Aorta (tissue), 5 donors: ENCODE measurements at places on chromosomes 11 and 22. TPM values are rescaled to one million over a fixed set of nuclear protein-coding genes. Genes with fewer than 3 reads are reported as not detected.

The FUT4 gene
- total RNA-seq = 9.7 TPM

The SLC15A3 gene
- 35.4 TPM for total RNA-seq

The MUC2 gene
- 0.10 TPM for total RNA-seq

DNA sequence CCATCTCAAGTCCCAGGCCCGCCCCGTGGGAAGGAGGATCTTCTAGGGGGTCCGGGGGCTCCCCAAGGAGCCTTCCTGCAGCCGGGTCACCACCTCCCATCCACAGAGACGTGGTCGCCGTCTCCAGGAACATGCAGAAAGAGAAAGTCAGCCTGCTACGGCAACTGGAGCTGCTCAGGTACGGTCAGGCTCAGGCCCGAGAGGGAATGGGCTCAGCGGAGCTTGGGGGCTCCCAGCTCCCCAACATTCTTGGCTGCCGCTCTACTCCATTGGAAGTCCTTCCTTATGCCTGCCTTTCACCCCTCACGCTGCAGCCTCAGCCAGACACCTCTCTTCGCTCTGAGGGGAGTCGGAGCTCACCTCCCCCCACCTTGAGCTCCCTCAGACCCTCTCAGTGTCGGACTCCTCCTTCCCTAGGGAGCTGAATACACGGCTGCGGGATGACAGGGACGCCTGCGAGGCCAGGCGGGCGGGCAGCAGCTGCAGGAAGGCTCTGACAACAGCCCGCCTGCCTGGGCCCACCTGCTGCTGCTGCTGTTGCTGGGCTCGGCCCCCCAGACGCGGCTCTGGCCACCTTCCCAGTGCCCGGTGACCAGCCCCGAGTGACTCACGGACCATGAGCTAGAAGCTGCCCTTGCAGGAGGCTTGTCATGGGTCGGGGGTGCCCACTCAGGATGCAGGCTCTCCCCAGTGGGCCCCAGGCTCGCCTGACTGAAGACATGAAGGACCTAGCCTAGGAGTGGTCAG is 1.5 kb upstream of the CD151 start:
- no peaks in the 10 kb centered on the region for H3K27me3 ChIP-seq
- DNase-seq = no peak
- H3K27ac ChIP-seq = no peak overlapping the region
- no peaks in the 10 kb centered on the region for H3K36me3 ChIP-seq

GRCh38 chr11:57299150-57299737 is 25.5 kb downstream of the TNKS1BP1 start:
- peaks cover 8% of the 10 kb centered on the region for H3K36me3 ChIP-seq
- H3K27me3 ChIP-seq = no peaks in the 10 kb centered on the region
- H3K27ac ChIP-seq = no peak overlapping the region
- H3K4me1 ChIP-seq = peaks cover 4% of the 10 kb centered on the region
- no peak overlapping the region for H3K4me3 ChIP-seq
- DNase-seq = no peak

- no peaks in the 10 kb centered on the region for H3K27me3 ChIP-seq
- H3K36me3 ChIP-seq = peaks cover 3% of the 10 kb centered on the region
- no peak for DNase-seq
Observed at GRCh38 chr22:29511126-29511862, 31.3 kb downstream of the NEFH start.

DNA sequence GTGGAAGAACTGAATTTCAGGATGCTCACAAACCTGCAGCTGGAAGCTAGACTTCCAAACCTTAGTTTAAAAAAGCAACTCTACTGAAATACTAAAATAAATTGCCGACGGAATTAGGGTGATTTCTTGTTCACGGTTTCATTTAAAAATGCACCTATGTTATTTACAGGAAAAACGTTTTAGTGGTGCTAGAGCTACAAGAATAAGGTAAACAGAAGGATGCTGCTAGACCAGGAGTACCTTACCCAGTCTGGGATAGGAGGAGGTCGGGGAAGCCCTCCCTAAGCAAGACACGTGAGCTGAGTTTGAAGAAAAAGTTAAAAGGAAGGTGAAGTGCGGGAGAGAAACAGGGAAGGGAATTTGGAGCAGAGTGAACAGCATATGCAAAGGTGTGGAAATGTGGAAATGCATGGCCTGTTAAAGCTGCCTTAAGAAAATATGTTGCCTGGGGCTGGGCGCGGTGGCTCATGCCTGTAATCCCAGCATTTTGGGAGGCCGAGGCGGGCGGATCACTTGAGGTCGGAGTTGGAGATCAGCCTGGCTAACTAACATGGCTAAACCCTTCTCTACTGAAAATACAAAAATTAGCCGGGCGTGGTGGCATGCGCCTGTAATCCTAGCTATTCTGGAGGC is 1.4 kb upstream of the FTH1 start:
- H3K36me3 ChIP-seq = no peaks in the 10 kb centered on the region
- H3K4me1 ChIP-seq = no peaks in the 10 kb centered on the region
- H3K27me3 ChIP-seq = no peaks in the 10 kb centered on the region
- no peak overlapping the region for H3K4me3 ChIP-seq
- DNase-seq = peak; percentile 22

DNA sequence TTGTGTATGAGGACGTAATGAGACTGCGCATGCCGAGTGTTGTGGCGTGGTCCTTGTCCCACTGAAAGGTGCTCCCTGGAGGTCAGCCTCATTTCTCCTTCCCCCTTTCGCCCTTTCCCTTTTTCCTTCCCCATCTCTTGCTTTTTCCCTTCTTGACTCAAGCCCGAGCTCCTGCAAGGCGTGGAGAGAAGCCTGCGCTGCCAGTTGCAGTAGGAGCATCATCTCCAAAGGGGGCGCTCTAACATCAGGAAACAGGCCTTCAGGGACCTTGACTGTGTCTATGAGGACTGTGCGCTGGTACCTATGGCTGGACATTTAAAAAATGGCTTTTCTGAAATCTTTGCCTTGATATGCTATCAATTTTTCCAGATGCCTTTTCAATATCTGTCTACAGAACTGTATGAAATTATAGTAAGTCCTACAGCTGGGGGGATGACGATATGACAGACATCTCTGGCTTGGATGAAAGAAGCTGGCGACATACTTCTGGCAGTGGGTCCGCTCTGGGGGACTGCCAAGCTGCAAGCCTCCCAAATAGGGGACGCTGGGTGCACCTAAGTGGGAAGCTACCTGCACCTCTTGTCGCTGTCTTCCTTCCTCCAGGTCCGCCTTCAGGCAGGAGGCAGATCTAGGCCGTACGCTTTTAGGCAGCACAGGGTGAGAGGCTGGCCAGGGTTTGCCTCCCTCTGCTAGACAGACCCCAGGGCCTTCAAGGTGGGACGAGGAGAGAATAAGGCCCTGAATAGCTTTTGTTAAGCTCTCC is 96.5 kb downstream of the NXPE2 start:
- no peak for DNase-seq
- no peaks in the 10 kb centered on the region for H3K36me3 ChIP-seq
- H3K27ac ChIP-seq = no peak overlapping the region
- no peaks in the 10 kb centered on the region for H3K27me3 ChIP-seq

DNA sequence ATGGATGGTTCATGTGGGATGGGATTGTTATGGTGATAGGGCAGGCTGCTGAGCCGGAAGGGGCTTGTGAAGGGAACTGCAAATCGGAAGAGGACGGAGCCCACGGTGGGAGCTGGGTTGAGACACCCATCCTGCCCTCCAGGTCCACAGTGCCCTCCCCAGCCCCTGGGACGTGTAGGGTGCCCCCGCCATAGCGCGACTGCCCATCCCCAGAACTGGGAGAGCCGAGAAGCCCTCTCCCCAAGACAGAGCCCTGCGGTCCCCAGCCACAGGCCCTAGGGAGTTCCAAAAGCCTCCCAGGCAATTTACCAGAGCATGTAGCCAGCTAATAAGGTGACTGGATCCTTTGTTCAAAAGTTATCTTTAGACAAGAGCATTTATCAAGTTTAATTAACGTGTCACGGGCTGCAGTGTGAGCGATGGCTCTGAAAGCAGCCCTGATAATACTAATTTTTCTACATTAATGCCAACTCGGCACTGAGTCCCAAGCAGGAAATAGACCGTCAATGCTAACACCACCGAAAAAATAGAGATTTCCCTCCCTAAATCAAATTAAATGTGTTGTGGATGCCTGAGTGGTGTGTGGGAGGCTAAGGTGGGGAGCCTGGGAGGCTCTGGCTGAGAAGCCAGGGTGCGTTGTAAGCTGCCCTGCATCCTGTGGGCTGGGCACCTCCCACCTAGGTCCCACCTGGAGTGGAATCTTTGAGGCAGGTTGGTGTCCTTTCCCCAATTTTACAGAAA is 76.8 kb upstream of the RTL6 start:
- no peak overlapping the region for H3K27ac ChIP-seq
- DNase-seq = no peak
- H3K4me3 ChIP-seq = no peak overlapping the region

- H3K27me3 ChIP-seq = no peaks in the 10 kb centered on the region
- no peaks in the 10 kb centered on the region for H3K4me1 ChIP-seq
- H3K4me3 ChIP-seq = no peak overlapping the region
- DNase-seq = peak; percentile 82
- peaks cover 16% of the 10 kb centered on the region for H3K36me3 ChIP-seq
Observed at GRCh38 chr22:38733329-38733723, 22.5 kb downstream of the SUN2 start.
